ENCODE measurements at places on chromosomes 3 and 15.

DNA sequence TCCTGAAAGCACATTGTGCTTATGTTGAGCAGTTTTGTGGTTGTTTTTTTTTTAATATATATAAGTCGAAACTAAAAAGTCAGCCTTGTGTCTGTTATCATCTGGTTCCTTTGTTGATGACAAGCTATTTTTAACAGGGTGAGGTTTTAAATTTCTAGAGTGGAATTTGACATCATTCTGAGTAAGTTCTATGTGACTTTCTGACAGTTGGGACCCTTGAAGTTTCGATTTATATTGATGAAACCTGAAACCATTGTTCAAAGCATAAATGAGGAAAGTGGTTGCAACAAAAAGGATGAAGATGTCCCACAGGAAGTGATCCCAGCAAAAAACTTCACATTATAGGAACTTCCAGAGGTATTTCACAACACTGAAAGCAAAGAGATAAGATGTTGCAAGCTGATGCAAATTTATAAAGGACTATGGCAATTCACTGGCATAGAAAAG lies 94.0 kb downstream of the CYP19A1 start:
- no peak for DNase-seq

GRCh38 chr3:125462722-125463299 lies 57.2 kb downstream of the SNX4 start:
- DNase-seq: no peak

GRCh38 chr3:127652246-127652995 lies 20.3 kb upstream of the ABTB1 start:
- DNase-seq: peak; percentile 4

DNA sequence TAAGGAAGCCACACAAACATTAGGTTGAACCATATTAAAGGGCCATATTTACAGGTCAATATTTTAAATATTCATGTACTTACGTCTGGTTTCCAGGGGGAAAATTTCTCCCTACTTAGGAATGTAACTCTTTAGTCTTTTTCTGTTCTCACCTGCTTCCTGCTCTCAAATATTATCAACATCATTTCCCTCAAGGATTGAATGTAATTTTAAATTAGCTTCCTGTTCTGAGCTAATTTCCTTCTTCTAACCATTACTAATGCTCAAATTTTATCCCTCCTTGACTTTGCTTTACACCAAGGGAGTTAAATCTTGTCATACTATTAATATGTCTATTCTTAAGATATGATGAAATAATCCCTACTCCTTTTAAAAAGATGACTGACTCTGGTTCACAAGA lies 103.4 kb upstream of the UBP1 start:
- DNase-seq: no peak

GRCh38 chr3:5093731-5094130 lies 28.4 kb upstream of the ARL8B start:
- no peak for DNase-seq

DNA sequence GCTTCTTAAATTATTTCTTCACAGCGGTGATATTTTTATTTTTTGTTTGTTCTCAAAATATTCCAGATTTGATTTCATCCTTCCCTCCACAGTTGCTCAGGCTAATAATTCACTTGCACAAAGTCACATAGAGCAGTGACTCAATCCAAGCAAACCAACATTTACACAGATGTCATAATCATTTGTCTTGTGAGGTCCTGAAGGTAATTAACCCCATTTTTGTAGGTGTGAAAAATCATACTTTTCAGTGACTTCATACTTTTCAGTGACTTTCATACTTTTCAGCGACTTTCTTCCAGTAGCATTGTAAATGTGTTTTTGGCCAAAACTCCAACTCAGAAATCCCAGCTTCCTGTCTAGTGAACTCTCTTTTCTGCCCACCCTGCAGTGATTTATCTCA lies 32.1 kb downstream of the CD200 start:
- DNase-seq: no peak

GRCh38 chr3:181770296-181770695 lies 58.6 kb downstream of the SOX2 start:
- no peak for DNase-seq
